ENCODE measurements at places on chromosomes 2 and 18. TPM values are rescaled to one million over a fixed set of nuclear protein-coding genes. Genes with fewer than 3 reads are reported as not detected.

SPATA3 gene
- 2.5 TPM for total RNA-seq

MPP4 gene
- total RNA-seq: not detected

TTN gene
- total RNA-seq: 3.1 TPM

MEP1B gene
- 0.11 TPM for total RNA-seq

IL1A gene
- total RNA-seq: 27.1 TPM

CCDC148 gene
- total RNA-seq: 0.93 TPM

CCDC93 gene
- total RNA-seq: 30.6 TPM

MTCL1 gene
- total RNA-seq: 0.64 TPM

FBXO15 gene
- 2.6 TPM for total RNA-seq

CROCC2 gene
- total RNA-seq: not detected

DCDC2C gene
- total RNA-seq: not detected

NAT8 gene
- total RNA-seq: not detected

PROM2 gene
- total RNA-seq: 0.91 TPM

NDC80 gene
- total RNA-seq: 68.9 TPM

MC2R gene
- total RNA-seq: not detected

NFATC1 gene
- total RNA-seq: 79.3 TPM

DSEL gene
- 0.50 TPM for total RNA-seq

MRO gene
- not detected for total RNA-seq

CYBRD1 gene
- total RNA-seq: 0.24 TPM

All from activated T-helper 17 cell treated with anti-CD3 and anti-CD28 coated beads, Interleukin-2, amount 50 U/mL, for 72 hours (primary cell).